Activated CD8-positive, alpha-beta memory T cell treated with anti-CD3 and anti-CD28 coated beads for 24 hours (primary cell): ENCODE measurements at places on chromosomes 3 and 15.

GRCh38 chr3:68163062-68163461, 508.6 kb upstream of the SUCLG2 start:
- no peak for DNase-seq

GRCh38 chr3:38090453-38090852, 46.5 kb downstream of the ACAA1 start:
- no peak for DNase-seq

- DNase-seq, result no peak
Measured at GRCh38 chr3:27290760-27291159, 78.4 kb downstream of the NEK10 start.

DNA sequence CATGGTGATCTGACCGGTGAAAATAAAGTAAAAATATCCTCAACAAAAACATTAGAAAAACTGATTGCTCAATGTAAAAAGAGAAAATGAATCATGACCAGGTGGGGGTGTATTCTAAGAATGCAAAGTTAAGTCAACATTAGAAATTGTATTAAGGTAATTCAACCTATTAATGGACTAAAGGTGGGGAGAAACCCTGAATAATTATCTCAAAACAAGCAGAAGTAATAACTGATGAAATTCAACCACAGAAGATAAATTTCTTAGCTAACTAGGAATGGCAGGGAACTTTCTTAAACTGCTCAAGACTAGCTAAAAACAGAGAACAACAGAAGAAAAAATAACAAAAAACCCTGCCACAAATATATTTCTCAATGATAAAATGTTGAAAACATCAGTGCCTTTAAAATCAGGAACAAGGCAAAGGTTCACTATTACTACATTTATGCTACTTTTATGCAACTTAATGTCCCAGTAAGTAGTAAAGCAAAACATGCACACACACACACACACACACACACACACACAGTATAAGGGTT, 204.4 kb upstream of the THBS1 start:
- DNase-seq, result no peak

- no peak for DNase-seq
Measured at GRCh38 chr3:122800031-122800430, 5.2 kb downstream of the SLC49A4 start.

- DNase-seq, result no peak
Measured at GRCh38 chr3:181728470-181729340, 17.0 kb downstream of the SOX2 start.

DNA sequence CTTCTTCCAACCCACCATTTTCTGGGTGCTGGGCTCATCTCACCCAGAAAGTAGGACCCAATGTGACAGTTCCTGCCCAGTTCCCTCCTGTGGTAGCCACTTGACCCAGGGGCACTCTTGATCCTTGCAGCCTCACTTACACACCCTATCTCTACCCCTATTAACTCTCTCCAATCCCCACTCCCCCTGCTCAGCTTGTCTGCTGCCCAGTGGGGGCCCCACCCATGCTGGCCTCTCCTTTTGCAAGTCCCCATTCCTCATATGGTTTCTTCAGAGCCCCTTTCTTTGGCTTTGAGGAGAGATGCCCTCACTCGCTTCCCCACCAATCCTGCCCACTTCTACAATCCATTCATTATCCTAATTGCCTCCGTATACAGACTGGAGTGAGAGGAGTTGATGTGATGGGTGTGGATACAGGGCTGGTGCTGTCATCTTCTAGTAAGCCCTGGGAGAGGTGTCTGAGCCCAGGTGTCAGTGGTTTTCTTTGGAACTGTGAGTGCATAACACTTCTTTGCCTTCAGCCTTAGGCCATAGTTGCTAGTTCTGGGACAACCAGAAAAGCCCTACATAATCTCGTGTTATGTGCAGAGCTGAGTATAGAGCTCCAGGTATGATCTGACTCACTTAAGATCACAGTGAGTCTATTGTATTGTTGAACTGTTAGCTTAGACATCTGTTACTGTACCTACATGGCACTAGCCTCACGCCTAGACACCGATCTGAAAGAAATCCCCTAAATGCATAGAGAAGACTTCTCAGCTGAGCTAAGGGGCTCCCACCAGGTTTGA, 4.8 kb upstream of the CCR5 start:
- DNase-seq, result no peak

DNA sequence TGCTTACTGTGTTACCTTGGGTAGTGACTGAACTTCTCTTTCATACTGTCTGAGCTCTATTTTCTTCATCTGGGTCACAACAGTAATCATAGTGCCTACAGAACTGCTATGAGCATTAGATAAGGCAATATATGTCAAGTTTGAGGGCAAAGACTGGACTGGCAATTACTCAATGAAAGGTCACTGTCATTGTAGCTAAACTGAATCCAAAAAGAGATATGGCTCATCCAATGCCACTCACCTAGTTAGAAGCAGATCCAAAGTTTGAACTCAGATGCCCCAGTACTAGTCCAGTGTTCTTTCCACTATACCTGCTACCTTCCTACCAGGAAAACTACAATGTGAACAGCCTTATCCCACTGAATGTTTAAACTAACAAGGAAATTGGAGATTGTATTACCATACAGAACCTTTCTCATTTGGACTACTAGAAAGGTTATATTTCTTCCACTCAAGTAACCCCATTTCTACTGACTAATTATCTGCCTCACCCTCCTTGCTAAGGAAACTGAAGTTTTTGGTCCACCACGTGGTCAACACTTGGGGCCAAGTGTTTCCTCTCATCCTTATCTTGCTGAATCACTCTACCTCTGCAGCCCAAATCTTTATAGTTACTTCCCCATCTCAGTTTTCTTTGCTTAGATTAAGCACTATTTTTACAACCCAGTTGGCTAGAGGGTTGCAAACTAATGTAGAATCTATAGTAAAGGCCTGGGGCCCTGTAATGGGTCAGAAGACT, 202.3 kb upstream of the LPP start:
- DNase-seq, result no peak
